Activated T-cell treated with anti-CD3 and anti-CD28 coated beads for 1 hour (primary cell): ENCODE measurements at places on chromosomes 5 and 9.

GRCh38 chr9:93597871-93598646 lies 21.7 kb downstream of the PHF2 start:
- DNase-seq = no peak

DNA sequence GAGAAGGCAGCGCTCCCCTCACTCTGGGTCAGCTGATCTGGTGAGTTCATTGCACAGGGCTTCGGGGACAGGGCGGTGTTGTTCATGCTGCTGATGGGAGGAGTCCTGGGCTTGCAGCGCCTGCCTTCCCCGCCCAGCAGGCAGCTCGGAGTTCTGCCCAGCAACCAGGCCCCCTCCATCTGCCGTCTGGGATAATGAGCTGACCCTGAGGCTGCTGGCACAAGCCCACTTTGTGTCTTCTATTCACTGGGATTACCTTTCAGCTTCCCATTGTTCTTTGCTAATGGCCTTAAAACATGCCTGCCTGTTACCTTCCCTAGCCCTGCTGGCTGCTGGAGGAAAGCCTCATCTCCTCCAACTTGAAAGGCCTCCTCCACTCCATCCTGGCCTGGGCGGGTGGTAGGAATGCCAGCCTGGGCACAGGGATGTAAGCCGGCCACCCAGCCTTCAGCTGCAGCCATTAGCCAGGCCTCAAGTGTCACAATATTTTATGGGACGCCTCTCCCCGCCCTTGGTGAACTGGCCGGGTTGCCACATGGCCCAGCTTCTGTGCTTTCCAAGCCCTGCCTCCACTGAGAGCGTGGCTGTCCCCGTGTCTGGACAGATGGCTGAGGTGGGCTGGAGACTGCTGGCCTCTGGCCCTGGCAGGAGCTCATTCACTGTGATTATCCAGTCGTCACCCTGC lies 70.4 kb downstream of the GADD45G start:
- no peak for DNase-seq

DNA sequence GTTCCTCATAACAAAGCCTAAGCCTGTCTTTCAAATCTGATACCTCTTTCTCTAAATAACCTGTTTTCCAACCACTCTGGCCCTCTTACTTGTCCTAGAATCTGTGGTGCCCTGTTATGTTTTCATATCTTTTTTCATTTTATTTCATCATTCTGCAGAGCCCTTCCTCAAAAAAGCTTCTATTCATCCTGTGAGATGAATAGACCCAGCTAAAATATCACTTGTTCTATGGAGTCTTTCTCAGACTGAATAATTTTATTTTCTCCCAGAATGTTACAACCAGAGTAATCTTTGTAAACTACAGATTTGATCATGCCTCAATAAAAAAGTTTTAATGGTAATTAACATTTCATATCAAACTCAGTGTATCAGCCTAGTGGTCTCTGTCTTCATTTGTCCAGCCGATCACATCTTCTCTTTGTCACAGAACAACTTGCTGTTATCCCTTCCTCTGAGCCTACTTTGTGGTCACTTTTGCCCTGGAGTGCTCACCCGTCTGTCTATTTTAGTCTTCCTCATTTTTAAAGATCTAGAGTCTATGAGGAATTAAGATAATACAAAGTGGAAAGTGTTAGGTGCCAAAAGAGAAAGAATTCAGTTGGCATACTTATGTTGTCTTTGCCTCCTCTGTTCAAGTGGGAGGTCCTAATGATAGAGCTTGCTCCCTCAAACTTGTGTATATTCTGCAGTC lies 77.8 kb downstream of the ZCCHC7 start:
- DNase-seq = no peak

DNA sequence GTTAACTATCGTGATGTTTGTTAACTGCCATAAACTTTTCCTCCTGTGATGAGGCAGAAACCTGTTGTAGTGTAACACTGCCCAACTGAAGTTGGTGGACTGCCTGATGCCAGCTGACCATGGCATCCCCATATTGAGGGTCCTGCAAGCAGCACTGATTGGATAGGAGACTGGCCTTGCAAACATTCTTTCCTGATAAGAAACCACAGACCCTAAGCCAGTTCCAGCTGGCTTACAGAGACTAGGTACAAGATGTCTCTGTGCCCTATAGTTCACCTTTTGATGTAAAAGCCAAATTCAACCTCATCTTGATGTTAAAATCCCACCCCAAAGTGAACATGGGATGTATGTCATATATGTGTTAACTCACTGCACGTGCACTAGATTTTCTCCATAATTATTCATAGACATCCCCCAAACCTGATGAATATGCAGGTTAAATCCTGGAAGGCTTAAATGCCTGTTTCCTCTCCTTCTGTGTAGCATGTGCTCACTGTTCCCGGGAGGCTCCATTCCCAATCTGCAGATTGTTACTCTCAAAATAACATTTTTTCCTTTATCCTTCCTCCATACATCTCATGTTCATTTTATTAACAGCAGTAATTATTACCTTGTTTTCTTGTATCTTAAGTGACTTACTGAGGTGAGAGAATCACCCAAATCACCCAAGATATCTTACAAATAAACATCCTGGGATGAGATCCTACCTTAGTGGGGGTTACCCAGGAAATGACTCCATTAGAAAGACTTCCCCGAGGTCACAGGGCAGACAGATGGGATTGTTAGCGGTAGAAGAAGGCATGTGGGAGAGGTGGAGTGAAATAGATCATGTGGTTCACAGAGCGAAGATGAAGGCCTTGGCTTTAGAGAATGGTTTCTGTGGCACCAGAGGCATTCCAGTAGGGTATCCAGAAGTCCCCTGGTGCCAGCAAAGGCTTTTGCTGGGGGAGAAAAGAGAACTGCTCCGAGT lies 566.7 kb downstream of the CCDC171 start:
- no peak for DNase-seq

DNA sequence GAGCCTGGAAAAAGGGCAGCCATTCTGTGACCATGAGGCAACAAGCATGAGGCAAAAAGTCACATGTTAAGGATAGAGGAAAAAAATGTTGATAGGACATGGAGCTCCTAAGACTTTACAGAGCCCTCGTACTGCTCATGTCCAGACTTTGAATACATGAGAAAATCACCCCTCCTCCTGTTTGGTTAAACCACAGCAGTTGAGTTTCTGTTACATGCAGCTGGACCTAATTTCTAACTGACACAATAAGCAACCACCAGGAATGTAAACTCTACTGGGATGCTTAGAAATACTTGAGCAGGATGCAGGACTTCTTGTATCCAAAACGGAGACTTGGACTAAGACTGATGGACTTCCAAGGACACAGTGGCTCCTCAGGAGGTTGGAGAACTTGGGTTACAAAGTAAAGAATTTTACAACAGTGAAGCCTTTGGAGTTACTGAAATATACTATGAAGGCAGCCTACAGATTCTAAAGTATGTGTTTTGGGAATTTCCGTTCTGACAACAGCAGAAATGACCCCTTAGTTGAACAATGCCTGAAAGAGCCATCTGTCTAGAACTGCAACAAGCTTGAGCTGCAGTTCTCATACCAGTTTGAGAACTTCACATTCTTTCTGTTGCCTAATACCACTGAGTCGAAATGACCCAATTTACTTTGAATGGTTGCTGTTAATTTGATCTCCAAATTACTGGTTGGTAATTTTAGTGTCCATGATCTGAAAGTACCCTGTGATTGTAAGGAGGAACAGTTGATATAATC lies 268.9 kb downstream of the PIK3R1 start:
- DNase-seq = no peak

DNA sequence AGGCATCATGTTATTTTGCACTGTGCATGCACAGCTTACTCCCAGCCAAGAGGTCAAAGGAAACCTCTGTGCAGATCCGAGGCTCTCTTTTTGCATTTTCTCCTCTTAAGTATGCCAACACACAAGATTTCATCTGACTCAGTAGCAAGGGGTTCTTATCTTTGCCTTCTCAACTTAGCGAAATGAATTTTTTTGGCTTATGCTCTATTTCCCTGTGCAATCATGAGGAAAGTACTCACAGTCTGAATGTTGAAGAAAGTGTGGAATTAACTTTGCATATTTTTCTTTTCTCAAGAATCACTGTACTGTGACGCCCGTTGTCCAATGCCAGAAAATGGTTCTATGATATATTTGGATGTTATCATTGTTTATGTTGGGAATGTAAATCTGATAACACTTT lies 173.5 kb upstream of the FBXL7 start:
- DNase-seq = no peak

GRCh38 chr5:17187011-17187785 lies 30.2 kb upstream of the BASP1 start:
- no peak for DNase-seq

GRCh38 chr5:27535031-27535557 lies 496.7 kb upstream of the CDH9 start:
- no peak for DNase-seq

GRCh38 chr9:80070071-80070742 lies 498.4 kb downstream of the TLE4 start:
- DNase-seq = no peak

DNA sequence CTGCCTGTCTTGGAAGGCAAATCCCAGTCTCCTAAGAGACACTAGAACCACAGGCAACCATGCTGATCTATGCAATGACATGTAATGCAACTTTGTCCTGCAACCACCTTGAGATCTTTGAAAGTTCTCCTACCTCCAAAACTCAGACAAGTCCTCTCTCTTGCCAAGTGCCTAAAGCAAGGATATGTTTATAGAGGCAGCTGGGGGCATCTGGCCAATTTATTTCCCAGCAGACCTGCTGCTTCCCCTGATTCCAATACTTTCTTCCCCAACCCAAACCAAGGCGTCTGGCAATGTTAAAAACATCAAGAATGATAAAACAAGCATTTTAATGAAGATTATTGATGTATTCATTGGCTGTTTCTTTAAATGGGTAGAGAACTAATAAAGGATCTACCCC lies 138.4 kb downstream of the DOCK8 start:
- DNase-seq = no peak

GRCh38 chr5:35587419-35587818 lies 30.2 kb upstream of the SPEF2 start:
- no peak for DNase-seq
